Mesothelial cell of epicardium (in vitro differentiated cells): ENCODE measurements at places on chromosomes 13 and 19.

DNA sequence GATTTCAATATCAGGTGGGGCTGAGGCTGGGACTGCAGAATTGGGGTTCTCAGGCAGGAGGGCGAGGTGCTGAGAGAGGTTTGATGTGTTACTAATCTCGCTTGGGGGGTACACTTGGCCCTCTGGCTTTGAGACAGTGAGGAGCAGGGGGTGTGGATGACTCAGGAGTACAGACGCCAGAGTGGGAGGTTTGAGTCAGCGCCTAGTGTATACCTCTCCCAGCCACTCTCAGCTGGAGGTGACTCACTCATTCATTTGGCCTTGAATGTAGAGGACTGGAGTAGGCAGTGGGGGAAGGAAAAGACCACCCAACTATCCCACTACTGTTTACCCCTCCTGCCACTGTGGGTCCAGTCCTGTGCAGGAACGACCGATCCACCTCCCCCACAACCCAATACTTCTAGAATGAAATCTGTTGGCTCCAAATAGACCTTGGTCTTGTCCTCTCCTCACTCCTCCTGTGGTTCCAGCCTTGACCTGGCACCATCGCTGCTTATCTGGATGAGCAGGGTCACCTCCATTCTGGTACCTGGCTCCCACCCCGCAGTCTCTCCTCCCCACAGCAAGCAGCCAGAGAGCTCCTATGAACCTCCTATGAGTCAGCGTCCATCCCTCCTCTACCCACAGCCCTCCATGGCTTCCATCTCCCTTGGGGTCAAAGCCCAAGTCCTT, 20.1 kb upstream of the ZNRF4 start:
- DNase-seq = no peak

GRCh38 chr13:41601718-41602445, 144.5 kb downstream of the RGCC start:
- DNase-seq = no peak

GRCh38 chr13:32902029-32902780, 114.0 kb upstream of the KL start:
- DNase-seq = no peak

- DNase-seq = no peak
Observed at GRCh38 chr13:102236830-102237229, 165.0 kb downstream of the FGF14 start.

DNA sequence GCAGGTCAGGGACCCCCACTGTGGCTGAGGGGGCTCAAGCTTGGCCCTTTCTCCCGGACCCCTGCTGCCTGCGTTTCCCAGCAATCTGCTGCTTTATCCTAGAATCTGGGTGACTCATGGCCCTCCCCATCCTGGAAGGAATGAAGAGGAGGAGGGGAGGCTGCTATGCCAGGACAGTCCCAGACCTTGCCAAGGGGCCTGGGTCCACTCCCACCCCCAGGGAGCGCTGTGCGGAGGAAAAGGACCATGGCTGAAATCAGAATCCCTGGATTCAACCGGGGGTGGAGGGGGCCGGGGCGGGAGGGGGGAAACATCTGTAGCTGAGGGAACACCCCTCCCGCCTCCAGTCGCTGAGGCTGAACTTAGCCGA, 20.5 kb downstream of the ZNF114 start:
- no peak for DNase-seq

DNA sequence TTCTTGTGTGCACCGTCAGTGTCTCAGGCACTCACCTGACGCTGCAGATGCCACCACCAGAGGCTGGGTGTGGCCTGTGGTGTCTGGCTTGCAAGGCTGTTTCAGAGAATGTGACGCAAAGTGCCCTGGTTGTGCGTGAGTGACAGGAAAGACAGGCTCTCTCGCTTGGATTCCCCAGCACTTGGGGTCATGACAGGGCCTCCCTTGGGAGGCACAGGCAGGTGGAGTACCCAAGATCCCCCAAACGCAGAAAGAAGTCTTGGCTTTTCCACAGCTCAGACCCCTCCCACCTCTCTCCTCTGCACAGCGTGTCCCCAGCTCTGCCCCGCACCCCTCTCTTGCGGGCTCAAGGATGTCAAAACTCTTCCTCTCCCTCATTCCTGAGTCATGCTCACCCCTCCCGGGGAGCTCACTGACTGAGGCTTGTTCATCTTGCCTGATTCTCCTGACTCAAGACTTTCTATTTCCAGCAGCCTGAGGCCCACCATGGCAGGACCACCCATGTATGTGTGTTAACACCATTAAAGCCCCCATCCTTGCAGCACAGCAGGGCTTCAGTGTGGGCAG, 21.0 kb downstream of the DHX34 start:
- no peak for DNase-seq

- no peak for DNase-seq
Observed at GRCh38 chr13:112345826-112346172, 30.4 kb upstream of the SPACA7 start.
